Renal cortical epithelial cell (primary cell): ENCODE measurements at places on chromosomes 3 and 15. TPM values are rescaled to one million over a fixed set of nuclear protein-coding genes. Genes with fewer than 3 reads are reported as not detected.

GRCh38 chr3:120404876-120405275 lies 45.9 kb downstream of the FSTL1 start:
- peak; percentile 26 for DNase-seq

GRCh38 chr3:158727206-158728060 lies 4.8 kb downstream of the RARRES1 start:
- DNase-seq: peak; percentile 74

GRCh38 chr3:58333206-58334012 lies 717 bp downstream of the PXK start:
- DNase-seq: peak; percentile 43

DNA sequence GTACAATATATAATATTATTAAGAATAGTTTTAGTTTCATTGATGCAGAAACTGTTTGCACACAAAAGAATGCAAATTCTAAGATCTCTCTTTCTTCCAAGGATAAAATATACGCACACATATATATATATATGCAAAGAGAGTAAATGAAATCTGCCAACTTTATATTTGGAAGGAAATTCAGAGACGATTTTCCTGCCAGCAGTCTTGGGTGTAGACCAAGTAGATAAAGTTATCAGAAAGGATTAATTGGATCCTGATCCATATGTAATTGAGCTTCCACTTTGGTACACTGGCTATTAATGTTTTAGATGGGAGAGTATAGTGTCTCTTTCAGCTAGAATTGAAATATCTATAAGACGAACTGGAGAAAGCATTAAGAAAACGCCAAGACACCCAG lies 295.4 kb upstream of the IL12A start:
- DNase-seq: no peak

- peak; percentile 76 for DNase-seq
Observed at GRCh38 chr3:103082501-103082900, 647.7 kb downstream of the ZPLD1 start.

- DNase-seq: no peak
Observed at GRCh38 chr15:27853624-27854455, 245.3 kb downstream of the OCA2 start.

DNA sequence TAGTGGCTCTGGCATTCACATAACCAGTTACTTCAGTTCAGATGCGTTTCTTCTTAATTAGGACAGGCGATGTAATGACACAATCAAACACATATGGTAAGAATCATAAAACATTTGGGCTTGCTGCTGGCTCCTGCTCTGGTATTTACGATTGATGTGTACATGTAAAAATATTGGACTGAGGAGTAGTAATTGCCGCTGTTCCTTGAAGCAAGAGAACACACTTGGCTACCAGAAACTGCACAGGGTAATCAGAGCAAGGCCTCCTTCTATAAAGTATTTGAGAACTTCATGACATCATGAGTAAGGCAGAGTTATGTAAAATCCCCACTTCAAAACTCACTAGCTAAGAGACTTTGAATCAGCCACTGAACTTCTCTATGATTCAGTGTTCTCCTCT lies 158.1 kb downstream of the SSR3 start:
- DNase-seq: no peak

DNA sequence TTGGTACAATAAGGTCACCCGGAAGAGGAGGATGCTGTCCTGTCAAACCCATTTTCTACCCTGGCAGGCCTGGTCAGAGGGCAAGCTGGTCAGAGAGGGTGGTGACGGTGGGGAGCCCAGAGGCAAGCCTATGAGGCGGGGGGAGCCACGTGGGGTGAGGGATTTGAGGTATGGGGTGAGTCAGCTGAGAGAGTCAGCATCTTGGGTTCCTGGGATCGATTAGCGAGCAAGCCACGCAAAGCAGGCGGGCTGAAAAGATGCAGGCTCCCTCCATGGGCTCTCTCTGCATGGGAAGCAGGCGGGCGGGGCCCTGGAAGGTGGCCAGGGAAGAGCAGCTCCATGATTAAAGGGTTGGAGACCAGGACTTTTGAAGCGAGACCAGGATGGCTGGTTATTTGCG lies 48.1 kb downstream of the MAGEF1 start:
- DNase-seq: no peak

DNA sequence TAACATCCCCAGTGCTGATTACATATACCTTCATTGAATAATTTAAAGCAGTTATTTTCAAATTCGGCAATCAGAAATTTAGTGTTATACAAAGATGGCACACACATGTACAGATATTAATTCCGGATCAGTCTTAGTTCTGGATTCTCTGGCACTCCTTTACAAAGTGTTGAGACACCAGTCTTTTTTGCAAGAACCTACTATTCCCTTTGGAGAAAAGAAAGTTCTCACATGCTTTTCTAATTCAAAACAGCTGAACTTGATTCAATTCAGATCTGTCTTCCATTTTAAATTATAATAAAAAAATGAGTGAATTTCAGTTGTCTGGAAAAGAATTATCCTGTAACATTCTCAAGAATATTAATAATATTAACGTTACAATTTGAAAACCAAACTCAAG lies 20.4 kb downstream of the CCDC191 start:
- DNase-seq: no peak

DNA sequence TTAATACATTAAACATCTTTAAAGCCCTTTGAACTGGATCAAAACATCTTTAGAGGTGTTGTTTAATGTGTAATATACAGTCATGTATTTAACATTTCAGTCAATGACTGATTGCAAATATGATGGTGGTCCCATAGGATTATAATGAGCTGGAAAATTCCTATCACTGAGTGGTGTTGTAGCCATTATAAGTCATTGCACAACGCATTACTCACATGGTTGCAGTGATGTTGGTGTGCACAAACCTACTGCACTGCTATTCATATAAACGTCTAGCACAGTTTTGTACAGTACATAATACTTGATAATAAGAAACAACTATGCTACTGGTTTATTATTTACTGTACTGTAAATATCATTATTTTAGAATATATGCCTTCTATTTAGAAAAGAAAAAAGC lies 75.6 kb downstream of the DTWD1 start:
- DNase-seq: no peak

GRCh38 chr3:179510496-179510895 lies 52.2 kb upstream of the ACTL6A start:
- DNase-seq: no peak

GRCh38 chr3:110567029-110567428 lies 504.6 kb upstream of the NECTIN3 start:
- no peak for DNase-seq

DNA sequence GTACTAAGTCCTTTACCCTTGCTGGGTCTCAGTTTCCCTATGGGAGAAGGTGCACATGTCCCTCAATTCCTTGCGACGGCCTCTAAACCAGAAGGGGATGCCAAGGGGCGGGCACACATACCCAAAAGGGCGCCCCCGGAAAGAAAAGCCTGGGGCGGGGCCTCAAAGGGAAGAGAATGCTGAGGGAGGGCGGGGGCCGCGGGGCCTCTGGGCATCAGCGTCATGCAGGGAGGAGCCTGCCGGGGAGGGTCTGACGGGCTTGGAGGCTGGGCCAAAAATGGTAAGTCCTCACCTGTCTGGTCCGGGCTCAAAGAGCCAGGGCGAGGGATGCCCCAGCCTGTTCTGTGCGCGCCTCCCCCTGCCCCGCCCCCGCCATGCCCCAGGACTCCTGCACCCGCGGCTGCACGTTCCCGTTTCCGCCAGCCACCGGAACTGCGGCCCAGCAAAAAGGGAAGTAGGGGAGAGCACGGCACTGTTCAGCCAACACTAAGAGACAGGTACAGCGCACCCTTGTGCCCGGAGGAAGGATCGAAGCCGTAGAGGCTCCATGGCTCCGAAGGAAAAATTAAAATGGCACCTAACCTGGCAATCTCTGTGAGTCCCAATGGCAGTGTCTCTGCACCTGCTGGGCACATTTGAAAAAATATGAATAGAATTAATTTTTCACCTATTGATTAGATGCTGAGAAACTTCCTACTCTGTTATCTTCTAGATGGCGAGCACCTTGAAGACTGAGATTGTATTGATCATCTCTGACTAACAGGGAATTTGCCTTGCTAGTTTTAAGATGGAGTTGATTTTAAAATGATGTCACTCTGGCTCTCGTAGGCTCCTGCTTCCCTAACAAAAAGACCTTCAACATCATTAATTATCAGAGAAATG lies at the start of gene DET1:
DET1 (minus strand) TSS at position 434 of the 882 bp plus-strand sequence. CDS start 14,976 bp downstream, outside the sequence.
- peak; percentile 91 for DNase-seq

- DNase-seq: no peak
Observed at GRCh38 chr15:75982468-75982867, 29.8 kb downstream of the NRG4 start.

DNA sequence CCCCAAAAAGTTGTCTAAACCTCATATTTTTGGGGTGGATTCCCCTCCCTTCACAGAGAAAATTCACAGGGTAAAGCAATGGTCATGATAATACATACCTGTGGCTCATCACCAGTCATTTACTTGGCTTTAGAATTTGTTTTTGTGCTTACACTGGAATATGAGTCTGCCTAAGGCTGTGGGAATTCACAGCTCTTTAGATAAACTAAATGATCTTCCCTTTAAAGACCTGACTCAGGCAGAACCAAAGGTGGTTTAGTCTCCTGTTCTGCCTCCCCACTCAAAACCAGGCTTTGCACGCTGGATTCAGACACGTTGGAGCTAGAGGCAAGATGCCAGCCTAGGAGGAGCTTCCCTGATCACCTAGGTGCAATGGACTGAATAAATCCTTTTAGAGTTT lies 40.3 kb upstream of the BNC1 start:
- DNase-seq: peak; percentile 61

GRCh38 chr15:52103217-52104207 lies 9.1 kb downstream of the BCL2L10 start:
- DNase-seq: peak; percentile 95

DNA sequence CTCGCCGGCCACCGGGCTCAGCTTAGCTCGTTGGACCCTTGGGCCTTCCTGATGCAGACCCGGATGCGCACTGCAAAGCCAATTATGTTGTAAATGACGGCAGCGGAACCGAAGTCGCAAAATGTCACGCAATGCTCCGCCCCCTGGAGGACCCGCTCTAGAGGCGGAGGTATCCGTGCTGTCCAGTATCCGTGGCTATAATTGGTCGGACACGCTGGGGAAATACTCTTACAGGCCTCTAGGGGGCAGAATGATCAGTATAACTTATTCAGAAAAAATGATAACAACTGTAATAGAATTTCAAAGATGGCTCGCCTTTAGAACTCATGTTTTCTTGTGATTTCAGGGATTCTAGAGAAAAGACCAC lies at the start of gene PRR23B:
PRR23B (minus strand) TSS at position 59 of the 367 bp plus-strand sequence. CDS start 265 bp downstream, outside the sequence.
- no peak for DNase-seq

DNA sequence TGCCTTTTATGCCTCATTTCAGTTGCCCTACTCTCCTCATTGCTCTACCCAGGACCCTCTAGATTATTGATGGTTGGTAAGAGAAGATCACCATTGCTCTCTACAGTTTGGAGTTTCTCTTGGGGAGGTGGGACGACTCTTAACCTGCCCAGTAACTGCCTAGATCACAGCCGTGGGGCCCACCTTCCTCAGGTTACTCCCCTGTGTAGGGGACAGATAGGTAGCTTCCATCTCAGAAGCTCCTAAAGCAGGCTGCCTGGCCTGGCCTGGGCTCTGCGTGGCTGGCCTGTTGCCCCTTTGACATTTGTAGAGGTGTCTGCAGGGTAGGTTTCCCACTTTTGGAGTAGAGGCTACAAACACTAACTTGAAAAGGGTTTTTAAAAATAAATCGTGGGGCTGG lies 42.7 kb downstream of the TRIM71 start:
- DNase-seq: no peak

DNA sequence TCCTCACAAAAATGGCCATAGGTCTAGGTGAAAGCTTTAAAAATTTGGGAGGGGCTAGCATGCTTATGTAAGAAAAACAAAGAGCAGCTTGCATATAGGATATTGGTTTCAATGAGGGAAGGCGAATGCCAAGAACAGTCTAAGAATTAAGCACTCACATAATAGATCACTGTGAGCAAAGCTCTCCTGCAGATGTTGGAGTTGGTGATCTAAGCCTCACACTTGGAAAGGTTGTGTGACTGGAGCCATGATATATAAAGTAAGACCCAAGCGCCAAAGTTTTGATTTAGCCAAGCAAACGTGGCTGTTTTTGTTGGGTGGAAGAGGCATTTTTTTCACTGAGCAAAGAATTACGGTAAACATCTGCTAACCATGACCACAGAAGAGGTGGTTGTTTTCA lies 237.5 kb downstream of the FOXP1 start:
- DNase-seq: no peak

- peak; percentile 42 for DNase-seq
Observed at GRCh38 chr15:82951472-82952157, 905 bp downstream of the HOMER2 start.

DNA sequence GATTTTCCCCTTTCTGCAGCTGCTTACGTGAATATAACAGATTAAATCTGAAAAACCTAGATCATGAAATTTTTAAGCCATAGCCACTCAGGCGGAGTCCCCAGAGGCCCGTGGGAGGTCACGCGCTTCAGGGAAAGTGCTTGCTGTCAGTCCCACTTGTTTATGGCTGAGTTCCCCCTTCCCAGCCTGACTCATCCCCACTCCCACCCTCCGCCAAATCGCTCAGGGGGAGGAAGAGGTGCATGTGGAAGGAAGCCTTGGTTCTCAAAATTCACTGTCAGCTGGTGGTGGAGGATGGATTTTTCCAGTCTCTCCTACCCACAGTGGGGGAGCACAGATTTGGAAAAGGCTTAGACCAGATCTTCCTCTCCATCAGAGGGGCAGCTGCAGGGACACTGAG lies 67.4 kb downstream of the CORO2B start:
- DNase-seq: no peak

DNA sequence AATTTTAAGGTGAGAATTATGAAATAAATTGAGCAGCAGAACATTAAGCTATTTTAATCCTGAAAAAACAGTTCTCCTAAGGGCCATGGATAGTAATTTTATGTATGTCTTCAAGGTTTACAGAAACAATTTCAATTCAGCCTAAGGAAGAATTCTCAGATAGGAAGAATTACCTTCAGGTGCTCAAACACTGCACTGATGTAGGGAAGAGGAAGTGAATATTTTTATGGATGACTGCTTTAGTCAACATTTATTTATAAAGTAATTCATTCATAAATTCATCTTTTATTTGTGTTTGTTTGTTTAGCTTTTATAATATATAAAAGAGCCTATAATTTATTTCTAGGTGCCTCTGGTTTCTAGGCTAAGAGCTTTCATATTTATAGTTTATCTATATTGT lies 620.7 kb downstream of the NAALADL2 start:
- no peak for DNase-seq

POLQ gene
- total RNA-seq: 0.45 and 3.8 TPM in 2 replicates

ADAMTS7 gene
- total RNA-seq: 4.5 and 9.9 TPM in 2 replicates

EPHB1 gene
- 6.3 and 17.4 TPM in 2 replicates for total RNA-seq

XCR1 gene
- not detected in 2 replicates for total RNA-seq

MINAR1 gene
- total RNA-seq: 0.17 and 0.60 TPM in 2 replicates

TIMP4 gene
- total RNA-seq: 0.25 and 0.69 TPM in 2 replicates

TF gene
- under 0.01 TPM in 1 of 2 replicates, not detected in the other for total RNA-seq
